Stimulated activated CD8-positive, alpha-beta memory T cell treated with anti-CD3 and anti-CD28 coated beads, Interleukin-2, amount 100 ng/mL, for 1 hour (primary cell): ENCODE measurements at places on chromosomes 3 and 15.

GRCh38 chr3:42662813-42663535, 9.5 kb downstream of the ZBTB47 start:
- DNase-seq: no peak

- no peak for DNase-seq
These were observed 99.7 kb upstream of the ABHD17C start for GRCh38 chr15:80595396-80595795.

DNA sequence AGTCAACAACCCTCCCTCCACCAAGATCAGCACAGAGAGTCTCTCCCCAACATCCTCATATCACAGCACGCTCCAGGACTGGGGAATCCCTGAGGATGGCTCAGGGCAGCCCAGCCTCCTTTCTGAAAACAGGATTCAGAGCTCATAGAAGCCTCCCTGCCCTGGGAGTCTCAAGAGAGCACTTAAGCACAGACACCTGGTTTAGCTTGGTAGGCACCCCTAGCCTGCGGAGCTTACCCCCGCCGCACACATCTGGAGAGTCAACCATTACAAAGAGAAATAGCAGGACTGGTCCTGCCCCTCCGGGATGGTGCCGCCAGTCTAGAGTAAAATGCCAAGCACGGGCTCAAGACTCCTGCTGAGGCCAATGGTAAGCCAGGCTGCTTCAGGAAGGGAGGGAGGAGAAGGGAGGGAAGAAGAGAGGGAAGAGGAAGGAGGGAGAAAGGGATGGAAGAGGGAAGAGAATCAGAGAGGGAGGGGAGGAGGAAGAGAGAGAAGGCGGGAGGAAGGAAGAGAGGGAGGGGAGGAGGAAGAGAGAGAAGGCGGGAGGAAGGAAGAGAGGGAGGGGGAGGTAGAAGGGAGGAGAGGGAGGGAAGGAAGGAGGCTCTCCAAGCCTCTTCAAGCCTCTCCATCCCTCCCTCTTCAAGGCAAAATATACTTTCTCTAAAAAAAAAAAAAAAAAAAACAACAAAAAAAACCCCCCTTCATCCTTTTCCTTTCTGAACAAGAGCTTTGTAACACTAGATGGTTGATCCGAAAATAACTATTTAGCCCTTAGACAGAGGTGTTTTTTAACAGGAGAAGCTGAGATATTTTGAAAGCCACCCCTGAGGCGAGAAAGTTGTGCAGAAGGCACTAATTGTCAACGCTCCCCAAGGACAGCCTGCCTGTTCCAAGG, 278.6 kb upstream of the TLE3 start:
- no peak for DNase-seq

DNA sequence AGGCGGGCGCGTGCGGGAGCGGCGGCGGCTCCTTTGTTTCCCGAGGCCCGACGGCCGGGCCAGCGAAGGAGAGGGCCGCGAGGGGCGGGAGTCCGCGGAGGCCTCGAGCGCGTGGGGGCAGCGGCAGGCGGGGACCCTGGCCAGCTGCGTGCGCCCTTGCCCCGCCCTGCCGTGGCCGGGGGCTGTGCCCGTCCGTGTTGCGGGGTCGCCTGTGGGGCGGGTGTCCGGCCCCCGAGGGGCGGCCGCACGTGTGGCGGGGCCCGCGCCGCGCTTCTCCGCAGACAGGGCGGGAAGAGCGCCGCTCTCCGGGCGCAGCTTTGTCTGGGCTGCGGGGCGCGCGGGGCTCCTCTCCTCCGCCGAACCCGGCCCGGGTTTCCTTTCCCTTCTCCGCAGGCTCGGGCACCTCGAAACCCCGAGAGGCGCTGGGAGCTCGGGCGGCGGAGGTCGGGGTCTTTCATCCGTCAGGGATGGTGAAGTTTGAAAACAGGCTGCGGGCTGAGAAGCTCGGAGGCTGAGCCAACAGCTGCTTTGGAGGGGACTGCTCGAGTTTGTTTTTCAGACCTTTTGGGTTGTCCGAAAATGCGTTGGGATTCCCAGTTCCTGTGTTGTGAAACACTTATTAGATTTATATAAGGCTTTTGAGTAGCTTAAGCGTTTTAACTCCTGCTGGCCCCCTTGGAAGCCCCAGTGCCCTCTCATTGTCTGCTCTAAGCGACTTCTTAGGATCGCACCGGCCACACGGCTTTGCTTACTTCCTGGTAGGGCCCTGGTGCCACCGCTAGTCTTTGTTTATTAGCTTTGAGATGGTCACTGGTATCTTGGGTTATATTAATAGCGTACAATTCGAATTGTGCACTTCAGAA, 817 bp downstream of the USP3 start:
- DNase-seq: no peak

DNA sequence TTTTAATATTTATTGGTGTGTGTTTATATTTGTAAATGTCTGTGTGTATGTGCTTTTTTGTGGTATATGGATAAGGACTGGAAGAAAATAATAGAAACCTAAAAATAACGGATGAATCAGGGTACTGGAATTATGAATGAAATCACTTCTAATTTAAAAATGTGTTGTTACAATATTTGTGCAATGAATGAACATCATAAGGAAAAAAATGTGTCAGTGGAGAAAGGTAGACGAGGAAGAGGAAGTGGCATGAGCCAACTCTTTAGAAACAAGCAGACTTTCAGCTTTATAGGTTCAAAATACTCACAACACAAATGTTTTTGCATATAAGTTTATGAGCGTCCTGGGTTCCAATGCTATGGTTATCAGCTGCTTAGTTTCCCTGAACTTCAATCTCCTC, 59.4 kb downstream of the SOX2 start:
- DNase-seq: no peak

DNA sequence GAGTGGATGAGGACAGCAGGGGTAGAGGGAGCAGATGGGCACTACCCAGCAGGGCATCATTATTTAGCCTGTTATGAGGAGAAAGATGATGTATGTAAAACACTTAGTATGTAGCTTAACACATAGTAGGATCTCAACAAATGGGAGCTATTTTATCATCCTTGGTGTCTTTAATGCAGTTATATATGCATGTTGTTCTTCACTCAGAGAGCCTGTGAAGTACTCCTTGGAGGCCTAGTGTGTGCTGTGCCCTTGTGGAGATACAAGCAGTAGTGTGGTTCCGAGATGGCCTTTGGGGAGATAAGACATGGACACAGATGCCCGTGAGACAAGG, 124.2 kb downstream of the LIPC start:
- DNase-seq: no peak

DNA sequence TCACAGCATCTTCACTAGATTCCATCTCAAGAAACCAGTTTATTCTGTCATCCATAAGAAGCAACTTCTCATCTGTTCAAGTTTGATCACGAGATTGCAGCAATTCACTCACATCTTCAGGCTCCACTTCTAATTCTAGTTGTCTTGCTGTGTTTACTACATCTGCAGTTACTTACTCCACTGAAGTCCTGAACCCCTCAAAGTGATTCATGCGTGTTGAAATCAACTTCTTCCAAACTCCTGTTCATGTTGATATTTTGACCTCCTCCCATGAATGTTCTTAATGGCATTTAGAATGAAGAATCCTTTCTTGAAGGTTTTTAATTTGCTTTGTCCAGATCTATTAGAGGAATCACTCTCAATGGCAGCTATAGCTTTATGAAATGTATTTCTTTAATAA, 287.6 kb upstream of the TBL1XR1 start:
- DNase-seq: no peak

DNA sequence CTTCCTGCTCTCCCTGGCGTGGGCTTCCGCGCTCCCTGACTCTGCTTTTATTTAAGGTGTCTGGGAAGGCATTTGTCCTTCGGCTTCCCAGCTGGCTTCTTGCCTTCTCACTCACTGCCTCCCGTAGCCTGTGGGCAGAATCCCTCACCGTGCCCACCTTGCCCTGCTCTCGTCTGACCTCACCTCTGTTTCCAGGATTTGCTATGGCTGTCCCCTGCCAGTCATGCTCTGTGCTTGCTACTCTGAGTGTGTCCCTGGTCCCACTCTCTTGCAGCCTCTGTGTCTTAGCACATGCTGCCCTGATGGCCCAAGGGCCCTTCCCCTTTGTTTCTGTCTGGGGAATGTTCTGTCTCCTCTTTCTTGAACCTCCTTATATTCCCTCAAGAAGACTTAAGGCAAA, 26.2 kb downstream of the LPP start:
- no peak for DNase-seq

GRCh38 chr3:16071206-16071605, 103.3 kb upstream of the GALNT15 start:
- no peak for DNase-seq

- DNase-seq: no peak
These were observed 640.4 kb upstream of the ROBO1 start for GRCh38 chr3:80408030-80408721.

DNA sequence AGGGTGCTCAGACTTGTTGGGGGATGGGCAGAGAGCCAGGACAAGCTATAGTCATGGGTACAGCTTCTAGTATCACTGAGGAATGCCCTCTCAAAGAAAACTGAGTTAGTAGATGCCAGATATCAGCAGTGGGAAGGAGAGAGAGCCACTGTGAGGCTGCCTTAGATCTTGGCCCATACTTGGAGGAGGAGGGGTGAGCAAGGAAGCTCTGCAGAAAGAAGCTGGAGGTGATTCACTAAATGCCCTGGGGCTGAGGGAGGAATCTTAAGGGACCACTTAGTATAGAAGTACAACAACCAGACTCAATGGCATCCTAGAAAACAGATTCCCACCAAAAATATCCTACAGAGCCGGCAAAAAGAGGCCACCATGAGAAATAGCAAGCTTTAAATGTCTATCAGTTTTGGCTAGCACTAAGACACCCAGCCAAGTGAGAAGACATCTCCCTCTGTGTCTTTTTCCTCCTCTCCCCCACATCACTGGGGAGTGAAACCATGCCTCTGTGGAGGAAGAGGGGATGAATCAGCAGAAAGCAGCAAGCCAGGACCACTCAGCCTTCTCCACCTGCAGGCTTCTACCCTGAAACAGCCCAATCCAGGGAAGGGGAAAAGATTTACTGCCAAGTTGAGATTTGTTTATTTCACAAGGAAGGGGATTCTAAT, 282.5 kb upstream of the STT3B start:
- no peak for DNase-seq

DNA sequence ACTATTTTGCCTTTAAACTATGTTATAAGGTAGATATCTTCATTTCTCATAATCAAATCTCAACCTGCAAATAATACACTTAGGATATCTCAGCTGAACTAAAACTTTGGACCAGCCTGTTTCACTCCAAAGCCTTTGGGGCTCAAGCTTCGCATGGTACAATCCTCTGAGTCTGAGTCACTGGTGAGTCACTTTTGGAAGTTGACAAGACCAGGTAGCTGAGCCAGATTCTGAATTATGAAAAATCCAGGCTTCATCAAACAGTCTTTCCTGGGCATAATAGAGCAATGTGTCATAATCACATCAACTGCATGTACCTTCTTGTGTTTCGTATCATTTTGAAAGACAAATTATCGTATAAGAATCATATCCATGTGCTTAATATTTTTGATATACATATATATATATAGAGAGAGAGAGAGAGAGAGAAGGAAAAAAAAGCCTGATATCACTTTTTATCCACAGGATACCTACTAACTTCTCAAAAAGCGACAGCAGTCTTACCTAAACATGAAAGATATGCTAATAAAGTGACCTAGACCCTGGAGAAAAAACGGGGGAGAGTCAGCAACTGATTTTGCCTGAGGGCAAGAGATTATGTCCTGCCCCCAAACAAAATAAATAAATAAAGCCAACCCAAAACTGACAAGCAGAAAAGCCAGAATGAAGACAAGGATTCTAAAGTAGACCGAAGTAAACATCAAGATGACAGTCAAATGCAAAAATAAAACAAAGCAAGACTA, 263.9 kb upstream of the TGFBR2 start:
- no peak for DNase-seq

- no peak for DNase-seq
These were observed 4.5 kb downstream of the SLC12A8 start for GRCh38 chr3:125207949-125208568.

DNA sequence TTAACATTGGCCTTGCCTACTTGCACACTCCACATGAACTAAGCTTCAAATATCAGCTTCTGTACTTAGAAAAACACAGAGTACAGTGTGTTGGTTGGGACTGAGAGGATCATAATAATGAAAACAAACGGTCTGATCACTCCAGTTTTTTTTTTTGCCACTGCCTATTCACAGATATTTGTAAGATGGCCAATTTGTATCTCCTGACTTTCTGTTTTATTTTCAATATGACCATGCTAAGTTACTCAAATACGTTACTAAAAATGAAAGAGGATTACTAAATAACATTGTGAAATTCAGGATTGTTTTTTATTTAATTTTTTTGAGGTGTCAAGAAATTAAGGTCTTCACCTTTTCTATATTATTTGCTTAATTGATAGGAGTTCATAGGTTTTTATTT, 595.1 kb downstream of the TUSC7 start:
- no peak for DNase-seq

DNA sequence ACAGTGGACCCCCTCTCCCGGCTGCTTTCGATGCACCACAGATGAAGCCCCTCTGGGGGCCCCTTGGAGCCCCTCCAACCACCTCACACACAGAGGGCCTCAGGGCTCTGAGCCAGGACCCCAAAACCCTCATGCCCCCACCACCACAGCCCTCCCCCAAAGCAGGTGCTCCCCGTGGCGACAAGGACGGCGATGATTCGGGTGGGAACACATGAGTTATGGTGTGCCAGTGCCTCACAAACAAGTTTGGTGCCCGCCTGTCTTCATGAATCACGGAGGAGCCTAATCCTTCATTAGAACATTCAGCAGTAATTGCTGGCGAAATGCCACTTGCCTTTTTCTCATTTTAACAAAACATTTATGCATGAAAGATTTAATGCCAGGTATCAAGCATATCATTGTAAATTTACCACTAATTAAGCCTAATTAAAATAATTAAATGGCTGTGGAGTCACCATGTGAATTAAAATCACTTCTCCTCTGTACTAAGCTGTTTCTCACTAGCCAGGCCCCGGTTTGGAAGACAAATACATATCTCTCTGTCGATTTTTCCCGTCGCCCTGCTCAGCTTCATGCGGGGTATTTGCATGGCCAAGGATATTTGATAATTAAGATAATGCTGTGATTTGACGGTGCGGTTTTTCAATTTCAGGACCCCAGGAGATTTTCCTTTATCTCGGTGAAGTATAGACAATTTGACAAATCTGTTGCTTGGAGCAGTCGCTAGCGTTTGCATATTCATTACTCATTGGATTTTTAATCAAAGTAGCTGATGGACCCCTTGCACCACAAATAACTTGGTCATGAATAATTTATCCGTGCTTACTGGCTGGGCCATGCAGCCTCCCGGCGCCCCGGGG, 157.0 kb downstream of the TLE3 start:
- no peak for DNase-seq

DNA sequence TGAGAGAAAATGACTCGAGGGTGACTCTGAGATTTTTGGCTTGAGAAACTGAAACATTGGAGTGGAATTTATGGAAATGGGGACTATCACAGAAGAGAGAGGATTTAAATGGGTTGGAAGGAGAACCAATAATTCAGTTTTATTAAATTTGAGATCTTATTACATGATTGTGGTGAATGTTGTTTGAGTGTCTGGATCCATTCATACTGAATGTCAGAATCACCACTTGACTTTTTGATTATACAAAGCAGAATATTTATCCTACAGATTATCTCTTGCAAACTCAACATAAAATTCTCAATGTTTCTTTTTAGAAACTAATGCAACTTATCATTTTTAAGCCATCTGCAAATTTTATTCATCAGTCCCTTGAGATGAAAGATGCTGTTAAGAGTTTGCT, 332.8 kb downstream of the CNTN3 start:
- DNase-seq: no peak

GRCh38 chr15:98725874-98726273, 77.5 kb downstream of the IGF1R start:
- DNase-seq: no peak
